ENCODE measurements at places on chromosomes 16 and 17.
A peak's percentile ranks its signal among the peaks of the same experiment; 100 is the strongest.

DNA sequence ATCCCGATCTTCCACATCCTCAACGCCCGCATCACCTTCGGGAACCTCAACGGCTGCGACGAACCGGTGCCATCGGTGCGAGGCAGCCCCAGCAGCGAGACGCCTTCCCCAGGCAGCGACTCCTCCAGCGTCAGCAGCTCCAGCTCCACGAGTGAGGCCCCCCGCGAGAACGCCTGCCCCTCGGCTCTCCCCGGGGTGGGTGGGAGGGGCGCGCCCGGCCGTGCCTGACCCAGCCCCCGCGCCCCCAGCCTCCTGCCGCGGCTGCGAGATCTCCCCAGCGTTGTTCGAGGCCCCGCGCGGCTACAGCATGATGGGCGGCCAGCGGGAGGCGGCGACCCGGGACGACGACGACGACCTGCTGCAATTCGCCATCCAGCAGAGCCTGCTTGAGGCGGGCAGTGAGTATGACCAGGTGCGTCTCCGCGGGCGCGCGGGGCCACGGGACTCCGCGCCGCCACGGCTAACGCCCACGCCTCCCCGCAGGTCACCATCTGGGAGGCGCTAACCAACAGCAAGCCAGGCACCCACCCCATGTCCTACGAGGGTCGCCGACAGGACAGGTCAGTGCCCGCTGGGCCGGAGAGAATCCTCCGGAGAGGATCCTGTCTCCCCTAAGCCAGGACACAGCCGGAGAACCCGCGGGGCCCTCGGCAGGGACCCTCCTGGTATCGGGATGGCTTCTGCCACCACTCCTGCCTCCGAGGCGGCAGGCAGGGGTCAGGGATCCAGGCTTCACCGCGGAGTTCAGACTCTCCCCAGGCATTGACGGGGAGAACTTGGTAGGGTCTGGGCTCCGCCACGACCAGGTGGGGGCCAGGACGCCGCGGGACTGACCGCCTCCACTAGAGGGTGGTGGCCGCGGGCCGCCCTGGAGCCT, 10.1 kb downstream of the CORO6 start:
- no peak for DNase-seq

DNA sequence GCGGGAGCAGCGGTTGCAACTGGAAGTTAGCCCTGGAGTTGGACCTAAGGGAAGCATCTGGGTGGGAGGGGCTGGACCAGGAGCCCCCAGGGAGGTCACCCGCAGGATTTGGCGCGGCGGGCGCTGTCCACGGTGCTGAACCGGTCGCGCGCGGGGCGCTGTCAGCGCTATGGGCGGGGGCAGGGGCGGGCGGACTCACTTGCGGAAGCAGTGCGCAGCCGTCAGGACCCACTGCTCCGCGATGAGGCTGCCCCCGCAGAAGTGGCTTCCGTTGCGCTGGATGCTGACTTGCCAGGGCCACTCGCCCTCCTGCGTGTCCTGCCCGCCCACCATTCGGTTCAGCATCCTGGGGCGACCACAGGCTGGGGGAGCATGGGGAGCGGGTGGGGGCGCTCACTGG, 4.5 kb downstream of the PRSS27 start:
- DNase-seq, result peak; percentile 78

GRCh38 chr16:24348545-24349290, 92.6 kb downstream of the CACNG3 start:
- DNase-seq, result no peak

- no peak for DNase-seq
Observed at GRCh38 chr16:26345966-26346365, 654.2 kb downstream of the HS3ST4 start.

- DNase-seq, result peak; percentile 58
Observed at GRCh38 chr17:56679115-56679776, 85.7 kb downstream of the NOG start.

DNA sequence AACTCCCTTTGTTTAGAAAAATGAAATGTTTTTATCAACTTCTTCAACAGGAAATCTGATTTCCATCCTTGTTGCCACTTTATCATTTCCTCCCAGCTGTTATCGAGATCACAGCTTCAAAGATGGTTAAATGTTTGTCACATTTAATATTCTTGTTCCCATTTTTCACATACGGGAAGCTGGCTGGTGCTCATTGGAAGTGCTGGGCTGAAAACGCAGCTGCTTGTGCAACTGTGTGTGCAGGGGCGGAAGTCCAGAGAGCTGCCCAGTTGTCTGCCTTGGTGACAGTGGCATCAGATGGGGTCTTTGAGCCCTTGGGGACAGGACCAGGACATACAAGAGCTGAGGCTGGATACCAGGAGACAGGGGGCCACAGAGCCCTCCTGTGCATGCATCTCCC, 549.2 kb upstream of the CDH11 start:
- no peak for DNase-seq

DNA sequence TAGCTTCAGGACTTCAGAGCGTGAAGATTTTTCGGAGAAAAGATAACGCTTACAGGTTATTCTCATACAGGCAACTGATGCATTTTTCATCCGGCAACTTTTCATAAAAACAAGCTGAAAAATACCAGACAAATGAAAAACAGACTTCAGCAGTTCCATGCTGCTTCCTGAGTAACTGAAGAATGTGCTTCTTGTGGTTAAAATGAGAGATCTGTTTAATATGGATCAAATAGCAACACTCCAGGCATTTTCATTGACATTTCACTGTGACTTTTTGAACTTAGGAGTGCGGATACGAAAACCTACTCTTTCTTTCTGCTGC, 705 bp upstream of the PITPNC1 start:
- no peak for DNase-seq

DNA sequence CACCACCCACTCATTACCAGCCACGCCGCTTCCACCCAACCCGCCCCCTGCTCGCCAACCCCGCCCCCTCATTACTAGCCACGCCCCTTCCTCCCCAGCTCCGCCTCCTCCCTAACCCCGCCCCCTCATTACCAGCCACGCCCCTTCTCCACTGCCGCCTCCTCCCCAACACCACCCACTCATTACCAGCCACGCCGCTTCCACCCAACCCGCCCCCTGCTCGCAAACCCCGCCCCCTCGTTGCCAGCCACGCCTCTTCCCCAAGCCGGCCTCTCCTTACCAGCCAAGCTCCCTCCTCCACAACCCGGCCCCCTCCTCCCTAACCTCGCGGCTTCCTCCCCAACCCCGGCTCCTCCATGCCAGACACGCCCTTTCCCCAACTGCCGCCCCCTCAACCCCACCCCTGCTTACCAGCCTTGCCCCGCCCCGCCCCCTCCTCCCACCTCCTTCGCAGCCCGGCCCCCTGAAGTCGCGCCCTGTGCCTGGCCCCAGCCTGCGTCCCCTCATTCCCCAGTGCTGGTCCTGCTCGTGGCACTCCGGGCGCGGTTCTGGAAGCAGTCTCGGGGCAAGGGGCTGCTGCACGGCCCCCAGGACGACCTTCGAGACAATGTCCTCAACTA, 7.3 kb downstream of the SLC22A31 start:
- peak; percentile 91 for DNase-seq

DNA sequence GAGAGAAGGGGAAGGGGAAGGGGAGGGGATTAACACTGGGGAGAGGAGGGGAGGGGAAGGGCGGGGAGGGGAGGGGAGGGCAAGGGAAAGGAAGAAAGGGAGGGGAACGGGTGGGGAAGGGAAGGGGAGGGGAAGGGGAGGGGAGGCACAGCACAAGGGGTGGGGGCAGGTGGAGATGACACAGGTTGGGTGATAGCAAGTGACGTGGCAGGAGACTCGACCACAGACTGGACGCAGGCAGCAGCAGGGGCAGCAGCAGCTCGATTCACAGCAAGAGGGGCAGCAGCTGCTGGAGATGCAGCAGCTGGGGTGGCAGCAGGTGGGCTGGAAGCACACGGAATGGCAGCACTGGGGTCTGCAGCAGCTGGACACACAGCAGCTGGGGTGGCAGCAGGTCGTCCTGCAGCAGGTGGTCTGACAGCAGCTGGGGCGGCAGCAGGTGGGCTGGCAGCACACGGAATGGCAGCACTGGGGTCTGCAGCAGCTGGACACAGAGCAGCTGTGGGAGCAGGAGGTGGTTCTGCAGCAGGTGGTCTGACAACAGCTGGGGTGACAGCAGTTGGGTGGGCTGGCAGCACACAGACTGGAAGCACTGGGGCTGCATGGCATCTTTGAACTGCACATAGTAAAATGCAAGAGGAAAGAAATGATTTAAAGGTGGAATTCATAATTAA, at the start of gene KRTAP4-16:
Gene KRTAP4-16, minus strand, starts transcription at position 624 of the 674 bp plus-strand sequence. Its CDS starts 0 bp downstream, at position 624.
- no peak for DNase-seq

- DNase-seq, result no peak
Observed at GRCh38 chr16:79821911-79822310, 221.4 kb upstream of the MAF start.

DNA sequence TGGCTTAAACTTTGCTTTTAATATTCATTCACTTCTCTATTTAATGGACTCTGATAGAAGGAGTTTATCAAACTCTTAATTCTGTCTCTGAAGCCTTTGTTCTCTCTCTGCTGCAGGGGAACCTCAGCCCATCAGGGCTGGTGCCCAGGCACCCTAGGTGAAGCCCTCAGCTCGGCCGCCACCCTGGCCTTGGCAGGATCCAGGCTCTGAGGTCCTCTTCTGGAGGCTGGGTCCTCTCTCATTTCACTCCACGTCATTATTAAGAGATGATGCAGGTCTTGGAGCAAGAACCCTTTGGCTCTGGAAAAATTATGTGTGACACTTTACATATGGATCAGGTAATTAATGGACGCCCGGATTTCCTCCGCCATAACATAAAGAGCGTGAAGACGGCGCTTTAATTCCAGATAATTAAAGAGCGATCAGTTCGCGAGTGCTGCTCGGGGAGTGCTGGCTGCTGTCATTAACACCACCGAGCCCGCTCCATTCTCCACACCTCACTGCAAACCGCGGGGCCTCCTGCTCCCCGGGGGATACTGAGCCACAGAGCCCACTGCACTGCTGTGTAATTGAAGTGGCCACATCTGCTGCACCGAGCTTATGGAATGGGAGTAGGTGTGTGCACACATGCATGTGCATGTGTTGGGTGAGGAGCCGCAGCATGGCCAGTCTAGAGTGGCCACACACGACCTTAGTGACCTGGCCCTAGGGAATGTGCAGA, 259.4 kb upstream of the TNRC6C start:
- no peak for DNase-seq

DNA sequence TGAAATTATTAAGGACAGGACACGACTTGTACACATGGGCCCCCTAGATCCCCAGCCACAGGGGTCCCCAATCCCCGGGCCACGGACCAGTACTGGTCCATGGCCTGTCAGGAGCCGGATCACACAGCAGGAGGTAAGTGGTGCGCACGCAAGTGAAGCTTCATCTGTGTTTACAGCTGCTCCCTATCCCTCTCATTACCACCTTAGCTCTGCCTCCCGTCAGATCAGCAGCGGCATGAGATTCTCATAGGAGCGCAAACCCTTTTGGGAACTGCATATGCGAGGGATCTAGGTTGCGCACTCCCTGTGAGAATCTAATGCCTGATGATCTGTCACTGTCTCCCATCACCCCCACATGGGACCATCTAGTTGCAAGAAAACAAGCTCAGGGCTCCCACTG, 137.8 kb upstream of the ZFHX3 start:
- no peak for DNase-seq

DNA sequence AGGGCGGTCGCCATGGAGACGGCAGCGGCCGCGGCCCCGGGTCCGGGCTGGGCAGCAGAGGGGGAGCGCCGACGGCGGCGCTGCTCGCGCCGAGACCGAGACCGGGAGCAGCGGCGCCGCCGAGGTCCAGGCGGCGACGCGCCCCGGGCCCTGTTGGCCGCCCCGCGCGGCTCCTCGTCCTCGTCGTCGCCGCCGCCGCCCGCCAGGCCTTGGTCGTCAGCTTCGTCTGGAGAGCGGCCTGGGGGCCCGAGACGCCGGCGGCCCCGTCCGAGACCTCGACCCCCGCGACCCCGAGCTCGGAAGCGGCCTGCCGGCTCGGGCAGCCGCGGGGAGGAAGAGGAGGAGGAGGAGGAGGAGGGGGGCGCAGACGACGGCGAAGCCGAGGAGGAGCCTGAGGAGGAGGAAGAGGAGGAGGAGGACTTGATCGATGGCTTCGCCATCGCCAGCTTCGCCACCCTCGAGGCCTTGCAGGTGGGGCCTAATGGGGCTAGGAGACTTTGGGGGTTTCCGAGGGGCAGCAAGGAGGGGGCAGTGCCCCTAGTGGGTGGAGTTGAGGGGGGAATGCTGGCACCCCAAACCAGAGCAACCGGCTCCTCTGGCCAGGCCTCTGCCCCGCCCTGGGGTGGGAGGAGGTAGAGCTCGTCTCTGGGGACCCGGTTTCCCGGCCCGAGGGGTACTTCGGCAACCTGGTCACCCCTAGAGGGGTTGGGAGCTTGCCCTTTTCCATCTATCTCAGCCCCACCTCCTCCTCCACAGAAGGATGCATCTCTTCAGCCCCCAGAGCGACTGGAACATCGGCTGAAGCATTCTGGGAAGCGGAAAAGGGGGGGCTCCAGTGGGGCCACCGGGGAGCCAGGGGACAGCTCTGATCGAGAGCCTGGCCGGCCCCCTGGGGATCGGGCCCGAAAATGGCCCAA, 1.5 kb downstream of the FBRS start:
- peak; percentile 50 for DNase-seq

DNA sequence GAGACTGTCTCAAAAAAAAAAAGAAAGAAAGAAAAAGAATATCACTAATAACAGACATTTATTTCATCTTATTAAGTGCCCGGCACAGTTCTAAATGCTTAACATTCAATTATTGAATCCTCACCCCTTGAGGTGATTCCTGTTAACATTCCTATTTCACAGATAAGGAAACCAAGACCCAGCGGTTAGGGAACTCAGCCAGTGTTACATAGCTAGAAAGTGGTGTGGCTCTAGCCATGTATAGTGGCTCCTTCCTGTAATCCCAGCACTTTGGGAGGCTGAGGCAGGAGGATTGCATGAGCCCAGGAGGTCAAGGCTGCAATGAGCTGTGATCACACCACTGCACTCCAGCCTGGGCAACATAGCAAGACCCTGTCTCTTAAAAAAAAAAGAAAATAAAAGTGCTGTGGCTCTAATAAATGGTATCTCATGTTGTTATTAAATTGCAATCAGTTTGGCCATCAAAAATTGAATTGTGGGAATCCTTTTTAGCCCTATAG, 28.1 kb downstream of the ZNRF1 start:
- no peak for DNase-seq

DNA sequence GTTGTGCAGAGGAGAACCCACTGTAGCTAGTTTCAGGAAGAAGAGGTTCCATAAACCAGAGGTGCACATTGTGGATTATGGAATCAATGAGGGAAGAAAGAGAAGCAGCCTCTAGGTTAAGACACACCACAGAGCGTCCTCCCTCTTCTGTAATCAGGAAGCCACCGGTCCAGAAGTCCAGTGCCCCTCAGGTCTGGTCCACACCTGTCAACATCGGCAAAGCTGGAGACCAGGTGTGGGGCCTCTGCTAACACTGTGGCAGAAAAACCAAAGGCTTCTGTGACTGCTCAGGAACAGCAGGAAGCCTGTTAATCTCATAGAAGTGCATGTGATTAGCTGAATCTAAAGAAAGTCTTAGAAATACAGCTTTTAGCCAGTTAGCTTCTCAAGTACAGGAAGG, 23.3 kb downstream of the LIMD2 start:
- DNase-seq, result no peak

DNA sequence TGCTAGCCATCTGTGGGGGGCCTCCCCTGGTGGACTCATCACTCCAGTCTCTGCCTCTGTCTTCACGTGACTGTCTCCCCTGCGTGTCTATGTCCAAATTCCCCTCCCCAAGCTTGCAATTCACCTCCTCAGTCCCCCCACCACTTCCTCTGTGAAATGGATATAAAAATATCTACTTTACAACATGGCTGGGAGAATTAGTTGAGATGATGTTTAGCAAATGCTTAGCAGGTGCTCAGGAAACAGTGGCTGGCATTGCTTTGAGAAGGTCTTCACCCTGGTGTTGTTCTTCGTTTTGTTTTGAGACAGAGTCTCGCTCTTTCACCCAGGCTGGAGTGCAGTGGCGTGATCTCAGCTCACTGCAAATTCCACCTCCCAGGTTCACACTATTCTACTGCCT, 8.3 kb upstream of the ZCCHC14 start:
- no peak for DNase-seq

GRCh38 chr16:49969091-49970030, 55.7 kb upstream of the CNEP1R1 start:
- no peak for DNase-seq

Data from NB4 (cell line).